ENCODE measurements at places on chromosomes 1 and 21.

DNA sequence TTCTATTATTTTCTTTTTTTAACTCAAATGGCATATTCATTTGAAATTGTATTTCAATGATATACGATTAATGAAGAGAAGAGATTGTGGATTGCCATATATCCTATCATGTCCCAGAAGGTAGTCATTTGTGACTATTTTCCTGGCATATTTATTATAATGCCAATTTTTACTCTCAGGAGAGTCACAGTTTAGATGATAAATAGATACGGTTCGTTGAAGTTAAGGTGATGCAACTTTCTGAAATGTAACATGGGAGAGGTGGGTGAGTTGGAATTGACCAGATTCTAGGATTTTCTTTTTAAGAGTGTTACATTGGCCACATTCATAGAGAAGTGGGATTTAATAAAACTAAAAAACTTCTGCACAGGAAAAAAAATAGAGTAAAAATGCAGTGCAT is 1138.5 kb downstream of the NCAM2 start:
- DNase-seq: no peak

DNA sequence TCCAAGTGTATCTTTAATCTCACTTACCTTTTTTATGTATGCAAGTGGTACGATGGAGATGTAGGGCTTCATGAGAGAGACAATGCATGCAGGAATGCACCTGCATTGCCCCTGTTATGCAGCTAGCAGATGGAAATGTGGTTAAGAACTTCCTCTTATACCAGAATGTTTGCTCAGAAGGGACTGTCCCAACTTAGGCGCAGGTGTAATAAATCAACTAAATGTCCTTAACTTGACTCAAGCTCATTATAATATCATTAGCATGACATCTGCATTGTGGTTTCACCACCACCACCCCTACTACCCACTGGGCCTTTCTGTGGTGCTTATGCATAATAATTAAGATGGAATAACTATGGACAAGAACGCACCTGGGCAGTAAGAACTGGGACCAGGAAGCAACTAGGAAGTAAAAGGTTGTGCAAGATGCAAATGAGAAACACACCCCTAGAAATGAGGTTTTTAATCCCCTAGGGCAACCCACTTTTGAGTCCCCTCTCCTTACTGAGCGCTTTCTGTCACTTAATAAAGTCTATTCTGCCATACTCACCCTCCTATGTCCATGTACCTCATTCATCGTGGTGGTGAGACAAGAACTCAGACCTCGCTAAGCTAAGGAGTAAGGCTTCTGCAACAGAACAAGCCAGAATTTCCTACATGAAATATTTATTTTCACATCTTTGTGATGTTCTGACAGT is 1103.3 kb upstream of the B3GALT2 start:
- DNase-seq: peak; percentile 18

GRCh38 chr1:154474802-154475201 is 27.2 kb upstream of the TDRD10 start:
- no peak for DNase-seq

DNA sequence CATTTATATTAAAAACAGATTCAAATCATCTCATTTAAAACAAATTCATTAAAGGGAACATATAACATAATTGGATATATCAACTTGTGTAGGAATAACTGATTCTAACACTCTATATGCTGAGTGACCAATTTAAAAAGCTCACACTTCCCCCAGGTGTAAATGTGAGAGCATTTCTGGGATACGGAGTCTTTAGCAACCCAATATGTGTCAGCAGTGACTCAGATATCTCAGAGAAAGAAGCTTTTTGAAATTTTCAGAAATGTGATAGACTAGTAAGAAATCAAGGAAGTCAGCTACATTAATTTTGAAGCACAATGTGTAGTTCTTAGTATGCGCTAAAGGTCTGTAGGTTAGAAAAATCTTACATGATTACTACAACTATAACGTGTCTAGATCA is 87.9 kb upstream of the SERTAD4 start:
- DNase-seq: no peak

DNA sequence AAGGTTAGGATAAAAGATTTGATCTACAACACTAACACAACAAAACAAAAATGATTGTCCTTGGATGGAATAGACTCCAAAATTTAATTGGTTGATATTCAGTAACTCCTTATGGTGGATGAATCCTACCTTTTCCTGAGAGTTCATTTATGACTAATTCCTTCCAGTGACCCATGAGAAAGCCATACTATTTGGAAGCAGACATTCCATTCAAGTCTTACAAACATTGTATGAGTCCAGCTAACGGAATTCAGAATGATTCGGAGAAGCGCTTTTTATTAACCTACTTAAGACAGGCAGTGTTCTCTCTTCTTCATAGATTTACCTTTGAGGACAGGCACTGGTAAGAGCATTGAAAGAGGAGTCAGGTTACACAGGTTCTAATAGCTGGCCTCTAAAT is 155.6 kb upstream of the ZNF648 start:
- DNase-seq: no peak

DNA sequence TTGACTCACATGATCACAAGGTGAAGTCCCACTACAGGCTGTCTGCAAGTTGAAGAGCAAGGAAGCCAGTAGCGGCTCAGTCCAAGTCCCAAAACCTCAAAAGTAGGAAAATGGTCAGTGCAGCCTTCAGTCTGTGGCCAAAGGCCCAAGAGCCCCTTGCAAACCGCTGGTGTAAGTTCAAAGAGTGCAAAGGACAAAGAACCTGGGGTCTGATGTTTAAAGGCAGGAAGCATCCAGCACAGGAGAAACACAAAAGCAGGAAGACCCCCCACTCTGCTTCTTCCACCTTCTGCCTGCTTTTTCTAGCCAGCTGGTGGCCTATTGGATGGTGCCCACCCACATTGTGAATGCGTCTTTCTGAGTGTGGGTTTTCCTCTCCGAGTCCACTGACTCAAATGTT is 2222.6 kb downstream of the MRPL39 start:
- no peak for DNase-seq

DNA sequence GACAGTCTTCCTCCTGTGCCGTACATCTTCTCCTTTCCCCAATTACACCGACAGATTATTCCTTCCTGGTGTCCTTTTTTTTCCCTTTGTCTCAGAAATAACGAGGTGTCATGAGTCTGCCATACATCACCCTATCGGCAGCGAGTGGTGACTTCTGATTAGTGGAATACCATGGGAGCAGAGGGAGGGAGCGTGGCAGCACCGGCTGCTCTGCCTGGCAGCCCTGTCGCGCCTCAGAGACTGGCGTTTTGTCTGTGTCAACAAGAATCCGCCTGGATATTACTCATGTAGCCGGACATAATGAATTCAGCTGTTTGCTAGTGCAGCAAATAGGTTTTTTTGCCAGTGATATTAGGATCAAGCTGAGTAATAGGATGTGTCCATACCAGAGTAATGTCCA is 51.8 kb downstream of the UTP25 start:
- DNase-seq: no peak

GRCh38 chr21:34109075-34109474 is 35.7 kb downstream of the MRPS6 start:
- no peak for DNase-seq

DNA sequence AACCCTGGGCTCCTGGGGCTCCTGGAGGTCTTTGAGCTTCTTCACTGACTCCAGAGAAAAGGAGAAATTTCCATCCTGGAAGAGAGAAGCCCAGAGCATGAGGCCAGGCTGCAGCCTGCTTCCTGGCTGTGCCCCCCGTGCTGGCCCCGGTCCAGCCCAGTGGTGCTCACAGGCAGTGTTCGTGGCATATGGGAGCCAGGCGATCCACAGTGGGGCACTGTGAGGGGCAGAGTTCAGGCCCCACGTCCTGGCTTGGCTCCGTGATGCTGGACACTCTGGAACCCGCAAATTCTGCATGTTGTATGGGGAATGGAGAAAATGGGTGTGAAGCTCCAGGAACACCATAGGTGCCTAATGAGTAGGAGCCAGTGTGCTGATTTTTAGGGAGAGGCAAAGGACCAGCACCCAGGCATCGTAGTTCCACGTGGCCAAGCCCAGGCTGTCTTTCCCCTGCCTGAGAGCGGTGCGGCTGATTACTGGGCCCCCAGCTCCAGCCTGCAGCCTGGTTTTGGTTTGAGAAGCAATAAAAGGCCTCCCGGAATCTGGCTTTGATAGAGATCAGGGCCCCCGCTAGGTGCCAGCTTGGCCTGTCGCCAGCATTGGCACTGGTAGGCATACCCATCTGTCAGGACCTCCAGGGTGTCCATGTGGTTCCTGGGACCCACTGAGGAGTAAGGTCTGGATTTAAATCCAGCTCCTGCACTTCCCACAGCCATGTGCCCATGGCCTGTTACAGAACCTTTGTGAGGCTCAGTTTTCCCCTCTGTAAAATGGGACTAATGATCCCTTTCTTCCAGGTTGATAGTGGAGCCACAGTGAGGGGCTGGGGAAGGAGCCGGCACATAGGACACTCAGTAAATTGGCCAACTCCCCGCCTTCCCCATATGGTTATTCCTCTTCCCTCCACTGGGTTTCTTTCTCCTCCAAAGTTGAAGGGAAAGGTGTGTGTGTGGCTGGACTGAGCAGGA is 725 bp downstream of the GUCA2A start:
- no peak for DNase-seq

DNA sequence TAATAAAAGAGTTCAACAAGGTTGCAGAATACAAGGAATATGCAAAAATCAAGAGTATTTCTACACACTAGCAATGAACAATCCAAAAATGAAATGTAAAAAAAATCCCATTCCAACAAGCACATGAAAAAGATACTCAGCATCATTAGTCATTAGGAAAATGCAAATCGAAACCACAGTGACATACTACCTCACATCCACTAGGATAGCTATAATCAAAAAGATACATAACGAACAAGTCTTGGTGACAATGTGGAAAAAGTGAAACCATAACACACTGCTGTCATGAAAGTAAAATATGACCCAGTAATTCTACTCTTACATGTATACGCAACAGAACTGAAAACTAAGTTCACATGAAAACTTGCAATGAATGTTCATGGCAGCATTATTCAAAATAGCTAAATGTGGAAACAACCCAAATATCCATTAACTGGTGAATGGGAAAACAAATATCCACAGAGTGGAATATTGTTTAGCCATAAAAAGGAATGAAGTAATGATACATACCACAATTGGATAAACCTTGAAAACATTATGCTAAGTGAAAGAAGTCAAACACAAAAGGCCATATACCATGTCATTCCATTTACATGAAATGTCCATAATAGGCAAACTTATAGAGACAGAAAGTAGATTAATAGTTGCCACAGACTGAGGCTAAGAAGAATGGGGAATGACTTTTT is 34.3 kb downstream of the PIK3R3 start:
- no peak for DNase-seq

DNA sequence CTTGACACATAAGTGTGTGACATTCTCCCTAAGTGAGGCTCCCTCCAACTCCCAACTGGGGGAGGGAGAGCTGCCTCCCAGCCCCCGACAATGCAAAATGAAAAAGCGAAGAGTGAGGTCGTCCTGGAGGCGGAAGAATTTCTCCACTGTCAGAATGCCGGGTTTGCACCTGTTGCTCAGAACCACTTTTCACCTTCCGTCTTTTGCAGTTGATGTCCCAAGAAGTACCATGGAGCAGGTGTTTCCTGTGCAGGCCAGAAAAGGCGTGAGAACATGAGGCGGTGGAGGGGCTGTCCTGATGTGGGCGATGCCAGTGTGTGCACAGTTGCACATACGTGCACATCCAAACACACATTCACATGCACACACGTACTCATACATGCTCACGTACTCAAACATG is 158.6 kb upstream of the AJAP1 start:
- no peak for DNase-seq

DNA sequence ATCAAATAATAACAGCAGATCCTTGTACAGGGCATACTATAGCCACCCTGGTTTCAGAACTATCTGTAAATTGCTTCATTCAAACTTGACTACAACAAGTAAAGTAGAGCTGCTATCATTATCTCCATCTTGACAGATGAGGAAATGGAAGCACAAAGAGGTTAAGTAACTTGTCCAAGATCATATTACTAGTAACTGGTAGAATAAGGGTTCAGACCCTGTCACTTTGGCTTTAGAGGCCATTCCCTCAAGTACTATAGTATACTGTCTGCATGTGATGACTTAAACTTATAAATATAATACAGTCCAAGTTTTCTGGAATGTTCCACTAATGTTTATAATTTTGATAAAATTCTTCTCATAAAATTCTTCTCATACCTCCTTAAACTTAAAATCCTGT is 24.8 kb downstream of the PGM1 start:
- DNase-seq: no peak

- DNase-seq: no peak
These were observed 33.6 kb downstream of the KIF26B start for GRCh38 chr1:245188403-245188802.

Data from stimulated activated CD4-positive, alpha-beta T cell treated with anti-CD3 and anti-CD28 coated beads, Interleukin-4, amount 100 ng/mL, for 48 hours (primary cell).